Lung (tissue), 17 donors: ENCODE measurements at places on chromosomes 2 and 18.

GRCh38 chr2:126303113-126303512, 352.8 kb upstream of the GYPC start:
- no peak for DNase-seq

DNA sequence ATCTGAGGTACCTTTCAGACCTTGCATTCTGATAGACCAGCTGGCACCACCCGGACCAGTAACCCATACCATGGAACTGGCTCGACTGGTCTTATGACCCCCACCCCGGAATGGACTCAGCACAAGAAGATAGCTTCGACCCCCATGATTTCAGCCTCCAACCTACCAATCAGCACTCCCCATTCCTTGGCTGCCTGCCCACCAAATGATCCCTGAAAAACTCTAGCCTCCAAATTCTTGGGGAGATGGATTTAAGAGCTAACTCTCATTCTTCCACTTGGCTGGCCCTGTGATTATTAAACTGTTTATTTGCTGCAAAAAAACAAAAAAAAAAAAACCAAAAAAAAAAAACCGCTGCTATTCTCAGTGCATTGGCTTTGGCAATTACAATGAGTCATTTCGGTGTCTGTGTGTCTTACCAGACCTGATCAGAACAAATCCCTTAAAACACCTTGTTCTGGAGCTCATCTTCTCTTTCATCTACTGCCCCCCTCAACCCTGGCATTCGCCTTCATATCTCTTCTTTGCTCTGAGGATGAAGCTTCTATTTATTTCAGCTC, 60.1 kb upstream of the KIF5C start:
- DNase-seq = peak; percentile 37

DNA sequence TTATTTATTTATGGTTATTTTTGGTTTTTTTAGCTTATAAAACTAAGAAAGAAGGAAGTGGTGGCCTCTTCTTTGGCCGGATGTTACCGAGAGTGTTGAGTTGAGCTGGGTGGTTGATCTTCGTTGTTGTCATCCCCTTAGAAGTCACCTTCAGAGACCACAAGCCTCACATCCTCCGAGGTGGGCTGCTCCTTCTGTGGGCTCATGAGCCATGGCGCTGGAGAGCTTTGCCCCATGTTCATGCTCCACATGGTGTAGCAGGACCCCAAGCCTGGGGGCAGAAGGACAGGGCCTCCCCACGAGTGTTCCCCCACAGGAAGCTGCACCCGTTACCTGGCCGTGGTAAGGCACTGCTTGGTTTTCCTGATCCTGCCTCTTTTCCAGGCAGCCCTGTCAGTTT, 23.4 kb downstream of the SNTG2 start:
- DNase-seq = no peak

- DNase-seq = peak; percentile 77
Observed at GRCh38 chr2:235416858-235417499, 76.9 kb upstream of the AGAP1 start.

- no peak for DNase-seq
Observed at GRCh38 chr2:98016908-98017670, 21.3 kb upstream of the TMEM131 start.

GRCh38 chr18:67359873-67360838, 156.4 kb downstream of the DSEL start:
- DNase-seq = no peak

DNA sequence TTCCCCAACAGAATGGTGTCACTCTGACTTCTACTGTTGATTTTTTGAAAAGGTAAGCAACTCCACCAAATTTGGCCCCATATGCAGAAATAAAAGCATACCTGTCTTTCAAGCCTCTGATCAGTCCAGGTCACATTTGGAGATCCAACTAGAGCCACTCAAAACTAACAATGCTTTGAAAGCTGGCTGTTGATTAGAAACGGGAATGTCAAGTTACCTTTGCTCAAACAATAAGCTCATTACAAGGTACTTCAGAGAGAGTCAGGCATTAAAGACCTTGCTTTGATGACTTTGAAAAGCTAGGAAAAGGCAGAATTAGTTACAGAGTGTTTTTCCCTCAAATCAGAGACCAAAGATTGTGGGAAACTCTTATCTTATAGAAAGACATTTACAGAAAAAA, 4.8 kb upstream of the IHH start:
- DNase-seq = no peak

- DNase-seq = no peak
Observed at GRCh38 chr2:160695402-160696086, 201.9 kb upstream of the RBMS1 start.

GRCh38 chr2:235641956-235642355, 148.1 kb downstream of the AGAP1 start:
- no peak for DNase-seq

- DNase-seq = no peak
Observed at GRCh38 chr2:234764372-234764771, 187.4 kb upstream of the SH3BP4 start.

- peak; percentile 33 for DNase-seq
Observed at GRCh38 chr2:241842620-241843211, 16.0 kb downstream of the PDCD1 start.

- DNase-seq = no peak
Observed at GRCh38 chr2:187617905-187618304, 63.7 kb upstream of the TFPI start.

GRCh38 chr2:121412349-121412748, 118.3 kb upstream of the RNU4ATAC start:
- DNase-seq = no peak

DNA sequence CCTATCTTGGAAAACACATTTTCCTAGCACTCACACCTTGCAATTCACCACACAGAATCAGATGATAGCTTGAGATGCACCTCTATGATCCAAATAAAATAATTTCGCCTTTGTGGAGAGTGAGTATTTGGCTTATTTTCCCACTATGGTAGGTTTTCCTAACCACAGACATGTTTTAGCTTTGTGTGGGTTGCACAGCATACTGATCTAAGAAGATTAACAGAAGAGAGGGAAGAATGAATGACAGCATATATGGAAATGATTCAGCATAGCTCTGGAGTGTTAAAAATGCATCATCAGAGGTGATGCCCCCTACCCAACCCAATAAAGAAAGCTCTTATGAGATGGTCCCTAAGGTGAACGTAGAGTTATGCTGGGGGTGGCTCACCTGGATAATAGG, 72.5 kb downstream of the GCA start:
- no peak for DNase-seq

- DNase-seq = no peak
Observed at GRCh38 chr2:218694405-218695145, 16.1 kb upstream of the TTLL4 start.

DNA sequence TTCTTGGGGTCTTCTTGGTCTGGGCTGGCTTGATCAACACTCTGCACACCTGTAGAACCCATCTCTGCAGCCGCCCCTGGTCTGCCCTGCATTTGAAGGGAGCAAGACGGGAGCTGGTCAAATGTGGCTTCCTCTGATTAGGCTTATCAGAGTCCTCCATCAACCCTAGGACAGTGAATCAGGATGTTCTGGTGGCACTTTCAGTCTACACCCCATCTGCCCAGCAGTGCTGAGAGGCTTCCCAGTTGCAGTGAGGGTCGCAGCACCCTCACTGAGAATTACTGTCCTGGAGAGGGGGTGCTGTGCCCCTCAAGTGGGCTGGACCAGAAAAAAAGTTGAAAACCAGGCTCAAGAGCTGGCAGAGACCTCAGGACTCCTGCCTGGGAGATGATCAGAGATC, 152.9 kb downstream of the DYSF start:
- no peak for DNase-seq

GRCh38 chr2:180962727-180963314, 17.6 kb upstream of the UBE2E3 start:
- no peak for DNase-seq

- DNase-seq = no peak
Observed at GRCh38 chr2:49914281-49914680, 760.0 kb upstream of the FSHR start.

DNA sequence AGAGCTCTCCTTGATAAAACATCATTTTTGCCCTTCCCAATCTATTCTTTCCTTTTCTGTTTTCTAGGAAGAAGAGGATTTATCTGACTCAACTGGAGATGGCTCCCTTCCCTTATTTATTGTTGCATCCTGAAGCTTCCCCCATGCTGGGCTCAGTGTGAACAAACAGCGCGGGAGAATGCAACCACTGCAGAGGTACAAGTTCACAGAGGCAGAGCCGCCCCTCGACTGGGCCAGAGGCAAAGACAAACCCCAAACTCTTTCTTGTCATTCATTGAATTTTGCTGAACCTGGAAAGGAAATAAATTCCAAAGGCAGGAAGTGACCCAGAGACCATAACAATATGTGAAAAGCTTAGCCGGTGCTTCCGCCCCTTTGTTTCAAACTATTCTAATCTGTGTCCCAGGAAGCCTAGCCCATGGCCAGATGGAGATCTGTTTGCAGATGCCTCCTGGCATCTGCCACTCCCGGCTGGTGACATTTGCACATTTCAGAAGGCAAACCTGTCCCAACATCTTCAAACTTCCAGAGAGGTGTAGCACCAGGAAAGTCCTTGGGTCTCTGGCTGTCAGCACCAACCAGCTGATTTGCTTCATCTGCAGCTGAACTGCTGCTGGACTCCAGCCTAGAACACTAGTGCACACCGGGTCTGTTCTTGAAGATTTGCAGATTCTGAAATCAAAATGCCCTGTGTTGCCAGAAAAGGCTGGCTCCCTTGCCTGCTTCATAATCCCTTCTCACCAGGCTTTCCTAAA, 79.4 kb upstream of the MAP4K3 start:
- peak; percentile 77 for DNase-seq

DNA sequence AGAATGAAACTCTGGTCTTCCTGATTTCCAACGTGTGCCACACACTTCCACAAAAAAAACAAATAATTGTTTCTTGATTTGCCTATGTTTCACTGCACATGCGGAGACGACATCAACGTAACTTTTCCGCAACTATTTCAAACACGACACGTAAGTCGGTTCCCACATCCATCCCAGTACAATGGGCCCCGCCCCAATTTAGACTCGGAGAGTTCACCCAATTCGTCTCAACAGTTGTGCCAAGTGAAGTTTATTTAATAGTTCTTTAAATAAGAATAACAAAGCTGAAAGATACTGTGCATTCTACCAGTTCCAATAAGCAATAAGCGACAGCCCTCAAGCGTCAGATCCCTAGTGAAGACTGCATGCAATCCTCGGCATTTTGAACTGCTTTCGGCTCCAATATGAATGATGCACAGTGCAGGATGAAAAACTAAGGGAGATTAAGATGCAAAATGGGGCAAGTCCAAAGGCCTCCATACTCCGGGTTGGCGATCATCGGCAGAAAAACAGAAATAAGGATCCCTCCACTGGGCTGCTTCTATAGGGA, 664 bp downstream of the CCT4 start:
- peak; percentile 50 for DNase-seq

DNA sequence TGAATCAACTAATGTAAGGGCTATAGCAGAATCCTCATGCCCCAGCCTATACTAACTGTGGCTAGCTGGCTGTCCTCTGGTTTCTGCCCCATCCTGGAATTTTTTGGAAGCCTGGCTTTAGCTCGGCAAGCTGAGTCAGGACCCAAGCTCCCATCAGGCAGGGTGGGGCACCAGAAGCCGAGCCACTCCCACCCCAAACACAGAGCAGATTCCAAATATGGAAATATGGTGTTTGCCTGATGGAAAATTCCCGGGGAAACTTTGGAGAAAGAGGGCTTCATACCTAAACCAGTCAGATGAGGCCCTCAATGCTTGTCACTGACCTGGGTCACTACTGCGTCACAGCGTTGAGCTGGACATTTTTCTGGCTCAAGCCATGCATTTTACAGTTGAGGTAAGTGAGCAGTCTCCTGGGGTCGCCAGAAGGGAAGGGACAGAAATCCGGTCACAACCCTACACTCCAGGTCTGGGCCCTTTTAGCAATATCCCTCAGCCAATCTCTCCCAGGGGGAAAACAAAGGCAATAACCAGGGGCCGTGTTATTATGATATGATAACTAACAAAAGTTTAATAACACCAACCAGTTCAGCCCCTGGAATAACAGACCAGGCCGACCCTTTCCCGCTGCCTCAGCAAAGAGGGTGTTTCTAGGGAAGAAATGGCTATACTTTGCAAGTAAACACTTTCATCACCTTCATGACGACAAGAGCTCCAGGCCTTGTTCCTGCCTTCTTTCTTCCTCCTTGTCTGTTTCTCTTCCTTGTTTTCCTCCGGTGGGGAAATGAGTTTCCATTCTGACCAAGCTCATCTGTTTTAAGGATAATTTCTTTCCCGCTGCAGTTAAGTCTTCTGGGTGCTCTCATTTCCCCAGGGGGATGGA, 37.7 kb downstream of the PSD4 start:
- DNase-seq = no peak

DNA sequence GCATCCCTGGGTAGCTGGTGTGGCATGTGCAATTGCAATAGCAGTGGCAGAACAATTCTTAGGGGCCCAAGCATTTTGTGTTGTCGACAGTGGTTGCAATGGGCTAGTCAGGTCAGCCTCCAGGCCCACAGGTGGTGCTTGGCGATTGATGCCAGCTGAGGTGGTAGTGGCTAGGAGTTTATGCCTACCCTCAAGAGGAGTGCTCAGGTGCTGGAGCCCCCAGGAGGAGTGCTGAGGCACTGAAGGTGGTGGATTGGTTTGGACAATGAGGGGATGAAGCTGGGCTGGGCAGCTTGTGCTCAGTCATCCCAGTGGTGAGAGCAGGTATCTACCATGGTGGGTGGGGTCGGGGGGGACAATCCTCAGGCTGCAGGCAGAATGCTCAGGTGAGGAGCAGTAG, 877.9 kb upstream of the TMEFF2 start:
- no peak for DNase-seq

DNA sequence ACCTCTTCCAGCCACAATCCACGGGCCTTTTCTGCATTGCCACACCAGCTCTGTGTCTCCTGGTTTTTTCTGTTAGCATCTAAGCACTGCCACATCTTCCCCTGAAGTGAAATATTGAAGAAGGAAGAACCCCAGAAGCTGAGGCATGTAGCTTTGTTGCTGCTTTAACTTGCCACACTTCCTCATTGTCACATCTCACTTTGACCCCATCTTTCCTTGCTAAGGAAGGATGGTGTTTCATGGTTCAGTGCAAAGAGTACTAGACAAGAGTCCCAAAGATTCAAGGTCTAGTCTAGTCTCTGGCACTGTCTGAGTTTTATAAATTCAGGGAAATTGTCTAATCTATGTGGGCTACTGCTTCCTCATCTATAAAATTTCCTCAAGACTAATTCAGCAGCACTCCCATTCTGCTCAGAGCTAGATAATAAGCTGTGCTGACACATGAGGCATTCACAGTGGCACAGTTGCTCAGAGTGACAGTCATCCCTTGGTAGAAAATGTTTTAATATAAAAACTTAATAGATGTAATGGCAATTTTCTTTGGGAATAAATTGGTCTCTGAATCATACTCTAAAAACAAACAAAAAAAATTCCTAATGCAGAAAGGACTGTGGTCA, 483.0 kb upstream of the ID2 start:
- no peak for DNase-seq

DNA sequence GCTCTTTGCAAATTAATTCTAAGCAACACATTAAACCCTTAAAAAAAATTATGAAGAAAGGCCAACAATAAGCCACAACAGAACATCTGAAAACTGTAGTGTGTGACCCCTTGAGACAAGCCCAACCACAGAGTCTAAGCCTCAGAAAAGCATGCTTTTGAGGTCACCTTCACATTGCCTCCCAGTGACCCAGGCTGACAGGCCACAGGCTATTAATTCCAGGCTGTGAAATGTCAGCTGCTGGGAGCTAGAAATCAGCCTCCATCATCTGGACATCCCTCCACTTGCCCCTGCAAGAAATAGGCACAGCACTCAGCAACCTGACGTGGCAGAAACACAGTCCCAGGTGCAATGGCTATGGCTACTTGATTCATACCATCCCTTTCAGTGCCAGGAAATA, 179.4 kb upstream of the ZFP36L2 start:
- DNase-seq = no peak
